ENCODE measurements at places on chromosomes 12 and 14. TPM values are rescaled to one million over a fixed set of nuclear protein-coding genes. Genes with fewer than 3 reads are reported as not detected.

GRCh38 chr14:94317259-94317658 is 5.9 kb downstream of the SERPINA6 start:
- DNase-seq = no peak

GRCh38 chr12:123681605-123682004 is 10.7 kb downstream of the TCTN2 start:
- no peak for DNase-seq

GRCh38 chr12:27899151-27899661 is 73.3 kb downstream of the PTHLH start:
- no peak for DNase-seq

The HOXC10 gene
- total RNA-seq = not detected

The ATN1 gene
- 123 TPM for total RNA-seq

The FAM161B gene
- 4.7 TPM for total RNA-seq

The ST8SIA1 gene
- total RNA-seq = 9.1 TPM

The TMTC1 gene
- total RNA-seq = 24.8 TPM

- DNase-seq = no peak
Measured at GRCh38 chr12:117907108-117907689, 61.6 kb downstream of the KSR2 start.

- no peak for DNase-seq
Measured at GRCh38 chr12:103884316-103884715, 43.3 kb upstream of the NT5DC3 start.

The DNAI7 gene
- 6.7 TPM for total RNA-seq

- DNase-seq = no peak
Measured at GRCh38 chr12:15794196-15794595, 5.0 kb upstream of the EPS8 start.

- no peak for DNase-seq
Measured at GRCh38 chr14:30620178-30620577, 1.9 kb upstream of the SCFD1 start.

The CPM gene
- 224 TPM for total RNA-seq

The KLRC3 gene
- not detected for total RNA-seq

GRCh38 chr12:132432721-132433577 is 57.0 kb upstream of the FBRSL1 start:
- DNase-seq = no peak

The GLI1 gene
- 0.21 TPM for total RNA-seq

The ACVRL1 gene
- 242 TPM for total RNA-seq

- DNase-seq = no peak
Measured at GRCh38 chr12:63995512-63995911, 151.0 kb downstream of the SRGAP1 start.

DNA sequence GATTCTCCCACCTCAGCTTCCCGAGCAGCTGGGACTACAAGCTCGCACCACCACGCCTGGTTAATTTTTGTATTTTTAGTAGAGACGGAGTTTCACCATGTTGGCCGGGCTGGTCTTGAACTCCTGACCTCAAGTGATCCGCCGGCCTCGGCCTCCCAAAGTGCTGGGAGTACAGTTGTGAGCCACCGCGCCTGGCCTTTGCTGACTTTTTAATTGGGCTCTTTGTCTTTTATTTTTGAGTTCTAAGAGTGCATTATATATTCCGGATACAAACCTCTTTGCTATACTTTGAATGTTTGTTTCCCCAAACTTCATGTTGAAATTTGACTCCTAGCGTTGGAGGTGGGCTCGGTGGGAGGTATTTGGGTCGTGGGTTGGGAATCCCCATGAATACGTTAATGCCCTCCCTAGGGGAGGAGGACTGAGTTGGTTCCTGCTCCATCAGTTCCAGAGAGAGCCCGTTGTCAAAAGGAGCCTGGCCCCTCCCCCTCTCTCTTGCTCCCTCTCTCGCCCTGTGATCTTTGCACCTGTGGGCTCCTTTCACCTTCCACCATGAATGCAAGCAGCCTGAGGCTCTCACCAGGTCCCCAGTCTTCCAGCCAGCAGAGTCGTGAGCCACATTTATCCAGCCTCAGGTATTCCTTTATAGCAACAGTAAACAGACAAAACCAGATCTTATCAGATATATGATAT is 103.2 kb upstream of the EVL start:
- no peak for DNase-seq

DNA sequence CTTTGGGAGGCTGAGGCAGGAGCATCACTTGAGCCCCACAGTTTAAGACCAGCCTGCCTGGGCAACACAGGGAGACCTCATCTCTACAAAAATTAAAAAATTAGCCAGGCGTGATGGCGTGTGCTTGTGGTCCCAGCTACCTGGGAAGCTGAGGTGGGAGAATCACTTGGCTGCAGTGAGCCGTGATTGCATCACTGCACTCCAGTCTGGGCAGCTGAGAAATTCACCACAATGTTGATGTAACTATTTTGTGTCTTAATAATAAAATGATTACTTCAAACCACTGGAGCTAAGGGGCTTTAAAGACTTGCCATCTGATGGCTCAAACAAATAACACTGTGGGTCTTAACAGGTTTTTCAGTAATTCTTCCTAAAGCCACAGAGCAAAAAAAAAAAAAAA is 10.8 kb downstream of the ERH start:
- no peak for DNase-seq

DNA sequence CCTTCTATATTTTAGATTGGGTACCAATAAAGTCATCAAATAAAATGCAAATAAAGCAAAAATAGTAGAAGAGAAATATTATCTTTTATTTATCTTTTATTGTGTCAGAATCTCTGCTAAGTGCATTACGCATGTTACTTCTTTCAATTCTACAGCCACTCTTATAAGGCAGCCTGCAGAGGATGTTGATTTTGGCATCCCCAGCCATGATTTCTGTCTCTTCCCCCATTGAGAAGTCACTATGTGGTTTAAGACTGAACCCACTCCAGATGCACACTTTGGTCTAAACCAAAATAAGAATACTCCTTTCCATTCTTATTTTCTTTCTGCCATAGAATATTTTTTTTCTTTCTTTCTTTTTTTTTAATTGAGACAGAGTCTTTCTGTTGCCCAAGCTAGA is 56.0 kb upstream of the ACSS3 start:
- DNase-seq = no peak

DNA sequence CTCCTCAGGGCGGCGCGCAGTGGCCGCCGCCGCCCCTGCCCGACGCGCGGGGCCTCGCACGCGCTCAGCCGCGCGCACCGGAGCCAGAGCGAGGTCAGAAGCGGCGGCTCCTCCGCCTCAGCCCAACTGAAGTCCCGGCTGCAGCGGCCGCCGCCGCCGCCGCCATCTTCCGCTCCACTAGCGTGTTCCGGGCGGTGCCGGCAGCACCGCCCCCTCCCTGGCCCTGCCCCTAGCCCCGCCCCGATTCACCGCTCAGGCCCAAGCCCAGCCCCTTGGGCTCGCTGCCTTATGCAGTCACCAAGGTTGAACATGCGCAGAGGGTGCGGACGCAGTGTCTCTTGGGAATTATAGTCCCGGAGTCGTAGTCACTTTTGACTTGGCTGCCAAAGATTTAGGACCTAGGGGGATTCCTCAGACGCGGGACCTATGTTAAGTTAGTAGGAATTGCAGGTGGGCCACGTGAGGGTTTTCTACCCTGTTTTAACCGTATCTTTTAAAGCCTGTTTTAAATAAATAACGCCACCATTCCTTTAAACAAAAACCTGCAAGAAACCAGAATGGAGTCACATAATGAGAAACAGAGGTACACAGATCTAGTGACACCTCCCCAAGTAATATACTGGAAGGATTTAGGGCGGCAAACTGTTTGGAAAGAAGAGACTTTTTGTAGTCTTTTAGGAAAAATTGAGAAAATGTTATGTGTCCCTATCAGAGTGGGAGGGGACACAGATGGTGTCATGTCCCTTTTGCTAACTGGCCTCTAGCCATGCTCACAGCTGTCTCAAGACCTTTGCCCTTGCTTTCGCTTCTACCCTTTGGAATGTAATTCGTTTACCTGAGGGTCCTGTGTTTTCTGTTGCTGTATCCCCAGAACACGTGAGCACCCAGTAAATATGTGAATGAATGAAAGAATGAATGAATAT is at the start of gene PPTC7:
TSS of gene PPTC7 (minus strand) at position 182 of the 923 bp plus-strand sequence. CDS start 287 bp downstream, outside the sequence.
- DNase-seq = peak; percentile 98

The LRRC10 gene
- total RNA-seq = not detected

The GALNT16 gene
- 3.5 TPM for total RNA-seq

GRCh38 chr12:92210071-92210470 is 64.4 kb upstream of the BTG1 start:
- DNase-seq = no peak

- DNase-seq = no peak
Measured at GRCh38 chr12:52024845-52025230, 18.1 kb downstream of the TAMALIN start.

The KRT6A gene
- 0.74 TPM for total RNA-seq

The SUSD6 gene
- 80.1 TPM for total RNA-seq

DNA sequence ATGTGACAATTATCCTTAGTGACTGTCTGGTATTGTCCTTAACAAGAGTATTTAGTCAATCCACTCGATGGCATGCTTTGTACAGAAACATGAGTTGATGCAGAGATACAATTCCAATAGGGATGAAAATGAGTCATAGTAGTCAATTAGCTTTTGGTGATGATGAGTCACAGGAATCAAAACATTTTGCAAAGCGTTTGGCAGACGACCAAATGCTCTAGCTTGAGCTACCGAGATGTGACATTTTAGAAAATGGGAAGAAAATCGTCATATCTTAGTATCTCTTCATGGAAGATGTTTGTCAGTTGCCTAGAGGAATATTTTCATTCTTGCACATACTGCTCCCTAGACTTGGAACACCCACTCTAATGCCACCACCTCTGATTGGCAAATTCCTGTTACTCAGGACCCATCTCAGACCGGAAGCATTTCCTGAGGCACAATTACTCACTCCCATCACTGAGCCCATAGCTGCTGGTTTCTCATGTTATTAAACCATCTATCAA is 95.0 kb downstream of the LMNTD1 start:
- no peak for DNase-seq

DNA sequence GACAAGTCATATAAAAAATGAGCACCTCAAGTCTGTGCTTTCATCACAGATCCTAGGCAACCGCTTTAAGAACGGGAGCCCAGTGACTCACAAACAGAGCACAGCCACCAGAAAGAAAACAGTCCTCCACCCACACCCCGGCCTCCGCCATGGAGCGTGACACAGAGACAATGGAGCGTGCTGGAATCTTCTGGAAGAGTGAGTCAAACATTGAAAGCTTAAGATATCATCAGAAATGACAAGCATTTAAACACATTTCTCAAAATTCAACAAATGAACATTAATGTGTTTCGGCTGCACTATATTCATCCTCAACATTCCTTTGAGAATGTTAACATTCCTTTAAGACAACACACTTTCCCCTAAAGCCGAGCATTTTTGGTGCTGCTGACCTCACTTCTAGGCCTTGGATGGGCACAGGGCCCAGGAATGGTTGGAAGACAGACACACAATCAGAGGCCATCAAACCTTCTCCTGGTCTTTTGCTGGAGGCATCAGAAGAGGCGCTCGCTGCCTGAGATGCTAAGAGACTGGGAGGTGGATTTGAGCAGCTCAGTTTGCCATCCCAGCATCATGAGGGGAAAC is 23.6 kb upstream of the TMEM132D start:
- no peak for DNase-seq

GRCh38 chr12:105706321-105706972 is 376.0 kb downstream of the C12orf75 start:
- DNase-seq = no peak

The TEX52 gene
- not detected for total RNA-seq

GRCh38 chr14:55323910-55324309 is 52.7 kb downstream of the FBXO34 start:
- no peak for DNase-seq

The IFNG-AS1 gene
- total RNA-seq = not detected

GRCh38 chr12:27593266-27593665 is 69.3 kb downstream of the PPFIBP1 start:
- no peak for DNase-seq

GRCh38 chr12:112967858-112968257 is 10.5 kb upstream of the OAS2 start:
- DNase-seq = no peak

DNA sequence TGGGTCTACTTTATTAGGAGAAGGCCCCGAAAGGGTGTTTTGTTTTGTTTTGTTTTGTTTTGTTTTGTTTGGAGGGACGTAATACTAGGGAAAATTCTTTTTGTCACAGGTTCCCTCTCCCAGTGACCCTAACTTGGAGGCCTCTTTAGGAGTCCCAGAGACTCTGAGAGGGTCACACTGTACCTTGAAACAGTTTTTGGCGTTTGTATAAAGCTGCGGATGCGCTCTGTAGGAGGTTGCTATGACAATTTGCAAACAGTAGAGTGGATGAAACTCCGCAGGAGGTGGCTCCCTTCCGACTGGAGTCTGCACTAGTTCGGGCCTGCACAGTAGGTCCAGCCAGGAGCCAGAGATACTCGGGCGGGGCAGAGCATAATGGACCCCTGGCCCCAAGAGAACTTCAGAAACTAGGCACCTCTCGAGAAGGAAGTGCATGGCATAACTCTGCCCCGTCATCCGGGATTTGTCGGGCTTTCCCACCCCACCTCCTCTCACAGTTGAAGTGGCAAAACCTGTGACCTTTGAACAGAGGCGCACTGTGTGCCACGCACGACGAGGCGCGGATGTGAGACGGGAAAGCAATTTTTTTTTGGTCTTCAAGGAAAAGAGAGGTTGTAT is 1.3 kb upstream of the DYRK2 start:
- DNase-seq = peak; percentile 50

The IL31 gene
- total RNA-seq = not detected

DNA sequence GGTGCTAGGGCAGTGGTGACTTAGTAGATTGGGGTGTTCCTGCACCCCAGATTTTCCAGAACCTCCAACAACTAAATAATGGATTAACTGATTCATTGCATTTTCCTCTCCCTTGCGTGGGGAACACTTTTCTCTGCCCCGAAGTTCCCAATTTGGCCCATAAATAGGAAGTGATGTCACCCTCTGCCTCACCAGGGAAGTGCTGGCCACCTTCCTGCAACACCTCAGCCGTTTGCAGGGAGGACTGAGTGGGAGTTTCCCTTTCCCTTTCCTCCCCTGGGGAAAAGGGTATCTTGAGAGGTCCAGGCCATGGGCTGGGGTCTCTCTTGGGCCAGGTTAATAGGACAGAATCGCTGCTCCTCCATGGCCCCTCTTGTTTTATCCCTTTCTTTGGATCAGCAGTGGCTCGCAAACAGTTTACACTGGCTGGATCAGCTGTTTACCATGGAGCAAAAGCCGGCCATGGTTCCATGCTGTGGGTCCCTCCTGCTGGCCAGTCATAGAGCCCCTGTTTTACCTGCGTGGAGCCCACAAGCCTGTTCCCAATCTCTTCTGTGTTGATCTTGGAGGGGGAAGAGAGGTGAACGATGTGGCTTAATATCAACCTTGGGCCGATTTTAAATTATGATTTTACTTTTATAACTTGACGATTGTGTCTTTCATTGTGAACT is 91.6 kb upstream of the VRK1 start:
- no peak for DNase-seq

DNA sequence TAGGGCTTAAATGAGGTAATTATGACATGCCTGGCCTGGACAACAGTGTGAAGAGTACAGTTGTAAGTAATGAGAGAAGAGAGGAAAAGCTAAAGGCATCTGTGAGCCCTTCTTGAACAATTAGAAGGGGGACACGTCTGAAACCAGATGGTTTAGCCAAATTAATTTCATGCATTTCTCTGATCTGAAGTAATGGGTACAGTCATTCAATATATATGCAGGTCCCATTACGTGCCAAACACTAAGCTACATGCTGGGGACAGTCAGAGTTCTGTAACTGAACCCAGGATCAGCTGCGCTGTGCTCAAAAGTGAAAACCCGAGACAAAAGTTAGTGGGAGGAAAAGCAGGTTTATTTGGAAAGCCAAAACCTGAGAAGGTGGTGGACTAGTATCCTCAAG is 207.2 kb upstream of the TMTC1 start:
- no peak for DNase-seq

All from lower lobe of right lung (tissue), 2 donors.